ENCODE measurements at places on chromosomes 4 and X.

GRCh38 chr4:113749178-113749577 is 12.4 kb downstream of the CAMK2D start:
- DNase-seq: no peak

GRCh38 chr4:42596918-42597317 is 60.0 kb downstream of the ATP8A1 start:
- no peak for DNase-seq

DNA sequence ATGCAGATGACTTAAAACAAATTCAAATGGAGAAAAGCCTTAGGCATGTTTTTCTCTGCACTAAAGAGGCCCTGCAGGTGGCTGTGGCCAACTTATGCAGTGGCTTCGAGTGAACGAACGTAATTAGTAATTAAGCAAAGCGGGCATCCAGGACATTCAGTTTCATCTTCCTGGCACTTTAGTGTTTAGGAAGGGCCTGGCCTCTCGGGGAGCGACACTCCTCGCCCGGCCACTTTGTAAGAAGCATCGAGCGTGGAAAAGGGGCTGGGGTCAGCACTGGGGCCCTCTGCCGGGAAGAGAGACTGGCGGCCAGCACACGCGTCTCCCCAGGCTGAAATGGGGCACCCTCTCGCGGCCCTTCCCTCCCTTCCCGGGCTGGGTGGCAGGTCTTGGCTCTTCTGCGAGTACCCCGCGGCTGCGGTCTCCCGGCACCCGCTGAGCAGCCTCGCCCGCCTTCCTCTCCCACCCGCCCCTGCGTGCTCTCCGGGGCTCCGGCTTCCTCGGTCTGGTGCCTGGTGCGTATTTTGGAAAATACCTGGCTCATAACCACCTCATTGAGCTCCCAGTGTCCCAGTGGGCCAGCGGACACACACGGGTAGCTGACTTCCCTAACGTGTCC is 677 bp upstream of the CYP4V2 start:
- no peak for DNase-seq

DNA sequence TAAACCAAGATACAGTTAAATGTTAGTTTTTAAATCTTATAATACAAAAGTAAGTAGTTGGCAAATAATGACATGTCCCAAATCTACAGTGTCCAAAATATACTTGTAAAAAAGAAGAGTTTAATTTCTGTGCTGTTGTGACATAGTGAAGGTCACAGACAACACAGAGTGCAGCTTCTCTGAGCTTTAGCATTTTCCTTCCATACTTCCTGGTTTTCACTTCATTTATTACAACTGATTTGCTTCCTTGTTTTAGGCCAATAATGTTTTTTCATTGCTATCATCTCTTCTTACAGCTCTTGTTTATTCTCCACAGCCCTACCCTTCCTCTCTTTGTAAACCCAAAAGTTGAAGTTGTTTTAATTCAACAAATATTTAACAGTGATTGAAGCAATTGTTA is 132.4 kb upstream of the TET2 start:
- no peak for DNase-seq

- no peak for DNase-seq
Measured at GRCh38 chrX:112746812-112747595, 67.3 kb upstream of the LHFPL1 start.
